ENCODE measurements at places on chromosomes 12 and 14.

DNA sequence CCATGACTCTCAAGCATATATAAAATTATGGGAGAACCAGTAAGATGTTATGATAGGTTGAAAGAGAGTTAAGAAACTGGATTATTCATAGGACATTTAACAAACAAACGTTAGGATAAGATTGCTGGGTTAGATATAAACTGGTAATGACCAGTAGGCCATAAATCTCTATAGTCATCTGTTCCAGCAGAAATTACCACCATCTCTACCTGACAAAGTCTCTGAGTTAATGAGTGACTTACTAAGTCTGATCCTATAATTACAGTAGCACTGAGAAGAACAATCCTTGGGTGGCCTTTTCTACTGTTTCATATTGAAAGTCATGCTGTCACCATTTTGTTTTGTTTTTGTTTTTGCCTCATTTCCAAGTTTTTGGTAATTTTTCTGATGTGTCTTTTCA lies 136.9 kb upstream of the CNOT2 start:
- DNase-seq = no peak

DNA sequence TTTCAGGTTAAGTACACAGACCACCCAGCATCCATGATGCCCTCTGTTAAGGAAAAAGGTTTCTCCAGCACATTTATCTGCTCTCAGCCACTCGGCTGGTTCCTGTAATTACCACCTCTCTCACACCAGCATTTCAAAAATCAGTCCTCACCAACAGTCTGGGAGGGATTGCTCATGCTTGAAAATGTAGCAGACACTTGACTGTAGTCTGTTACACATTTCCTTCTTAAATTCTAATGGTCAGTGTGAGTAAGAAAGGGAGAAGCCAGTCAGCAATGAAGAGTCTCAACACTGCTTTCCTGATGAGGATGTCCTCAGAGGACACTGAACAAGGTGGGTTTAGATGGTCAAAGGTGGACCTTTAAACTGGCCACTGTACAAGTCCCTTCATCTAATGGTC lies 6.0 kb downstream of the ZBTB39 start:
- no peak for DNase-seq

DNA sequence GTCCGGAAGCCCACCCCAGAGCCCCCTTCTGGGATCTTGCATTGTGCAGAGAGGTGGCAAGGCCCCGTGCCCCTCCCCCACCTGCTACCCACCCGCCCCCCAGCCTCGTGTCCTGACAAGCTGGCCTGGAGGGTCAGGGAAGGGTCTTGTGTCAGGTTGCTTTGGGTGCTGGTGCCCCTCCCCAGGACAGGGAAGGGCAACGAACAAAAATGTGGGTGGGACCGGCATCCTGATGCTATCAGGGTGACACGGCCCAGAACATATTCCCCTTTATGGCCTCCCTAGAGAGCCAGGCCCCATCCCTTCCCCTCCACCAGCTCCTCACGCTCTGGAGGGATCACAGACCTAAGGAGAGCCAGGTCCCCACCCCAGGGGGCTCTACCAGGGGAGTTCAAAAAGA lies 38.7 kb upstream of the TMEM179 start:
- DNase-seq = no peak

DNA sequence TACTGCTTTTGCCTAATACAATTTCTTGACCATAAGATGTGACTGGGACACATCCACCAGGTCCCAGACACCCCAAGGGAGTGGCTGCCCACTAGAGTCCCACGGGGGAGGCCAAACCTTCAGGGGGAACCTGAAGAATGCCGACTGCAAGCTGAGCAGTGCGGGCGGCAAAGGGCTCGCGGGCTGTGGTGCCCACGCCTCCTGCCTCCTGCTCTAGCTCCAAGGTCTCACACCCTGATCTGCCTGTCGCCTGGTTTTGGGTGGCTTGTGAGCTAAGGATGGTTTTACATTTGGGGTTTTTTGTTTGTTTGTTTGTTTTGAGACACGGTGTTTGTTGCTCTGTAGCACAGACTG lies 75.2 kb downstream of the MOK start:
- no peak for DNase-seq

GRCh38 chr12:57765698-57766463 lies 997 bp downstream of the CYP27B1 start:
- no peak for DNase-seq

DNA sequence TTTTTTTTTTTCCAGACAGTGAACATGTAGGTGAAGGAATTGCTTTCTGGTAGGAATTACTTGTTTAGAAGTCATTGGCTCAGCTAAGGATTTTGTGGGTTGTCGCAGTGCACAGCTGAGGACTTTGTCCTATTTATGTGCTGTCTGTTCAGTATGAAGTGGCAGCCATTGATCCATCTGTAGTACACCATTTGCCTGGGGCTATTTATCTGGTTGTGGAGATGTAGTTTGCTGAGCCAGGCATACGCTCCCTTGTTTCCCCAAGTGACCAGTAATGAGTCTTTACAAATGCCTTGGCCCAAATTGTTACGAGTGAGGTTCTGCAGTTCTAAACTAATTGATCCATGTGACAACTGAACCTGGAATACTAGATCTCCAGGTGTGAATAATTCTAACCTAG lies 140.1 kb downstream of the NRXN3 start:
- no peak for DNase-seq

GRCh38 chr12:14638066-14638465 lies 58.3 kb downstream of the GUCY2C start:
- no peak for DNase-seq
